ENCODE measurements at places on chromosomes 6 and 20.

DNA sequence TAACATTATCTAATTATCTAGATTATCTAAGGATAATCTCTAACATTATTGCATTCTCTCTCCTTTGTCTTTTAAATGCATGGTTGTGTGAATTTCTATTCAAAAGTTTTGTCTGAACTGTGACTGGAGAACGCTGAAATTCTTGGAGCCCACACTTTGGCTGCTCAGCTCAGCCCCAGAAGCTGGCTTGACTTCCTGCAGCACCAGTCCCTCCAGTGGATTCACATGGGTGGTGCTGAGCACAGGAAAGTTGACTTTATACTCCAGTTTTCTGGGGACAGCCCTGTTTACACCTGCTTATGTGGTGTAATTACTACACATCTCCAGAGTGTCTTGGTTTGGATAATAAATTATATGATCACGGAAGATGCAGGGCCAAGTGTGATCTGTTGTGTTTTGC lies 255.1 kb upstream of the NOX3 start:
- no peak for DNase-seq

GRCh38 chr6:74871757-74872156 lies 334.1 kb downstream of the COL12A1 start:
- no peak for DNase-seq

GRCh38 chr6:108350528-108350927 lies 55.7 kb downstream of the AFG1L start:
- DNase-seq = peak; percentile 7

- DNase-seq = no peak
These were observed 18.8 kb upstream of the EZR start for GRCh38 chr6:158837684-158838625.

GRCh38 chr20:22374678-22375590 lies 209.4 kb downstream of the FOXA2 start:
- no peak for DNase-seq

DNA sequence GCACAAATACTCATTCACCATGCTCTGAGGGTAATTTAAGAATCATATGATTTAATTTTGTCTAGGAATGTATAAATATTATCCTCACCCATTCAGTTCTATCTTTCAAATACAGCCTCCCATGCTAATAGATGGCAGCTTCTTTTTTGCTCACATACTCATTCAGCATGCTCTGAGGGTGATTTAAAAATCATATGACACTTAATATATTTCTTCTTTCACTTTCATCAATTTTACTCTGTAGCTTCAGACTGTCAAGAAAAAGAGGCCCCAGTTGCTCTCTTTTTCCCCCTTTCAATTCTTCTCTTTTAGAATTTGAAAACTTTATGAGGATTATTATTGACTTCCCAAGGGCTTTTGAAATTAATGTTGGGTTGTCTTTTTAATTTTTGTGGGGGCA lies 161.7 kb upstream of the LAMP5 start:
- DNase-seq = no peak

- no peak for DNase-seq
These were observed 32.2 kb downstream of the ARHGAP18 start for GRCh38 chr6:129677620-129678325.

GRCh38 chr6:42260972-42261371 lies 43.3 kb upstream of the MRPS10 start:
- DNase-seq = peak; percentile 40

- DNase-seq = no peak
These were observed 108.6 kb downstream of the CD83 start for GRCh38 chr6:14226051-14226660.

DNA sequence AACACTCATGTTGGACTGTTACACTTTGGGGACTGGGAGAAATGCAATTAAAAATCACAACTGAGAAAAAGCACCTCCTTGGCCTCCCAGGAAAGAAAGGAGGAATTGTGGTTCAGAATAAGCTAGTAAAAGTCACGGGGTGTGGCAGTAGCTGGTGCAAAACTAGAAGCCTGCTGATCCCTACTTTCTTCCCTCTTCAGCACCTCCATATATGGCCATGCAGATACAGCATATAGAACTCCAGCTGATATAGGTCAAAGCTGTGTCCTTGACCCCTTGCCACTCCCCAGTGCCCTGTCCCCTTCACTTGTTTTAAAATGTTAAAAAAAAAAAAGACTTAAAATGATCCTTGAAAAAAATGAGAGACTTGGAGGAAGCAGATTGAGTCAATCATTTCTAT lies 5.5 kb upstream of the FLRT3 start:
- DNase-seq = no peak

GRCh38 chr20:1920252-1920651 lies 25.0 kb downstream of the SIRPA start:
- peak; percentile 53 for DNase-seq

DNA sequence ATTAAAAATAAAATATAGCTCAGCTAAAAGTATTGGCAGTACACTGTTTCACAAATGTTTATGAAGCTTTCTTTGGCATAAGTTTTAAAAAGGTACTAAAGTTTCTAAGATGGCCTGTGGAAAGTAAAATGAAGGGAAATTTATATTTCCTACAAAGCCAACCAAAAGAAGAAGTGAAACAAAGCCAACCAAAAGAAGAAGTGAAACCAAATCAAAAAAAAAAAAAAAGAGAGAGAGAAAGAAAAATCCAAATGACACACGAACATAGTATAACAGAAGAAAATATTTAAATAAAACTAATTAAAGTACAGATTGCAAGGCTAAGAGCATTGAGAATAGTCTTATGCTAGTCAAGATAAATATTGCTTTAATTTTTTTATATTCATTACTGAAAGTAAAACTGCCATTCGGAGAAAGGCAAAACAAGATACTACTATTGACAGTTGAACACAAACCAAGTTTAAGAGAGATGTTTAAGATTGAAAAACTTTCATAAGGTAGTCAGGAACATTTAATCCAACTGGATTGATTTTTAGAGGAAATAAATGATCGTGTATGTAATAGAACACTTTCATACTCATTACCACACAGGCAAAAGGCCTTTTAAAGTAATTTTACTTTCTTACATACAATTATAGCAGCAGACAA lies 12.8 kb upstream of the KHDRBS2 start:
- no peak for DNase-seq

DNA sequence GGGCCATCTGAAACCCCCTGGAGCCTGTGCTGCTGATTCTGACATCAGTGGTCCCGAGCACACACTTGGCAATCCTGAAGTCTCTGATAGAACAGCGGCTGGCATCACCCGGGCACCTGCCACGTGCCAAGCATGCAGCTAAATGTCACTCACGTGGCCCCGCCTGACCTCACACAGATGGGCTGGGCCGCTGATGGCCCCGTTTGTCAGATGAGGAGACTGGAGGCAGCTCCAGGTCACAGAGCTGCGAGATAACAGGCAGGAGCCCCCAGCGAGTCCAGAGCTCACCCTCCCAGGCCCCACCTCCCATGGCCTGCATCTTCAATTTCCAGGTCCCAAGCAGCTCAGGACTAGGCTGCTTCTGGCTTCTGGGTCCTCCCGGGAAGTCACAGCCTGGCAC lies 67.2 kb downstream of the YTHDF1 start:
- no peak for DNase-seq

- DNase-seq = no peak
These were observed 1286.0 kb upstream of the GJE1 start for GRCh38 chr6:140846503-140847261.

DNA sequence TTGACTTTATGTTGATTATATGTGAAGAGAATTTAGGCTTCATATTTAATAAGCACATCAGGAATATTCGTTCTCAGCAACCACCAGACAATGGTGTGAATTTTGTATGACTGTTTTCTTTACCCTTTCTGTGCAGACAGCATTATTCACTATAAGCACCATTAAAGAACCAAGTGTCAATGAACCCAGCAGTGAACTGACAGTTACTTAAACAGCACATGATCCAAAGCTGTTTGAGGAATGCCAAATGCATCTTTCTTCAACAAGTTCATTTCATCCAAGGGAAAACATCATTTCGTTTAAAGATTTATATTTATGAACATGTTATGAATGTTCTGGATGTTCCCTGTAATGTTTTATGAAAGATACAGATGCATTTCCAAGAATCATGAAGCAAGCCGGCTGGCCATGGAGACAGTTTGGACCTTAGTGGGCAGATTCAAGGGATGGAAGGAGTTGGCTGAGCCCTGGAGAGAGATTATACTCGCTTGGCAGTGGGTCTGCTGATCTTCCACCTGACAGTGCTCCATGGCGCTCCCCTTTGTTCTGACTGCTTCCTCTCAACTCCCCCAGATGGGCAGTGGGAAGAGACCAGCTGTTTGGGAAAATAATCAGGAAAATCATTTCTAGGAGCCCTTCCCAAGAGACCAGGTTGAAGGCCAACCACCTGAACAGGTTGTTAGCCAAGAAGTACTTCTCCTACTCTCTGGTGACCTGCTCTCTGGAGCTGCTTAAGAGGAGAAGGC lies 326.0 kb upstream of the RSPO3 start:
- no peak for DNase-seq

- no peak for DNase-seq
These were observed 18.4 kb upstream of the PTPRK start for GRCh38 chr6:128538763-128539162.

GRCh38 chr6:37483917-37484785 lies 15.5 kb downstream of the CCDC167 start:
- DNase-seq = peak; percentile 75

- peak; percentile 67 for DNase-seq
These were observed 178.7 kb downstream of the TAF4 start for GRCh38 chr20:61886721-61887595.

DNA sequence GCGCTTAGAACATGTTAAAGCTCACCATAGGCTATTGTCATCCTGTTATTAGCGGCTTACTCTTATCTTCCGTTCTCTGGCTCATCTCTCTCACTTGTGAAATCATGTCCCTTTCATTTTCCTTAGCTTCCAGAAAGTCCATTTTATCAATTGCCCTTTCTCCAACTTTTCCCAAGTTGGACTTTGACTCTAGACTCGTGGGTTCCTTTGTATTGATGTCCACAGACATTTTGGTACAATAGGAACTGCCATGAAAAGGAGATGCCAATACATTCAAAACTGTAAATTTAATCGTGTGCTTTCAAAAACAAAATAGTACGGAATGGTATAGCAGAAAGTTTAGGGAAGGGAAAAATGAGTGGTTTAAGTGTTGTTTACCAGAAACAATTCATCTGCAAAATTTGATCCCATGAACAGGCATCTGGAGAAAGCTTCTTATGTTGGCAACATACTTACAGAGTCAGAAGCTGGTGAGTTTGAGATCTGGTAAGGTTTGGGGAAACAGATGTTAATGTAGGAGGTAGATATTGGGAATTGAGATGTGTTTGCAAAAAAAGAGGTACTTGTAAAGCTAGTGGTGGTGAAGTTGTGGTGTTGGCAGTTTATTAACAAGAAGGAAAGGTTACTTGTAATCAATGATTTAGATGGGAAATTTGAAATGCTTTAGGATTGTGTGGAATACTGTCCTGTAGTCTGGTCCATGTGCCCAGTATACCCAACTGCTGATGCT lies 10.2 kb upstream of the HIVEP1 start:
- no peak for DNase-seq

DNA sequence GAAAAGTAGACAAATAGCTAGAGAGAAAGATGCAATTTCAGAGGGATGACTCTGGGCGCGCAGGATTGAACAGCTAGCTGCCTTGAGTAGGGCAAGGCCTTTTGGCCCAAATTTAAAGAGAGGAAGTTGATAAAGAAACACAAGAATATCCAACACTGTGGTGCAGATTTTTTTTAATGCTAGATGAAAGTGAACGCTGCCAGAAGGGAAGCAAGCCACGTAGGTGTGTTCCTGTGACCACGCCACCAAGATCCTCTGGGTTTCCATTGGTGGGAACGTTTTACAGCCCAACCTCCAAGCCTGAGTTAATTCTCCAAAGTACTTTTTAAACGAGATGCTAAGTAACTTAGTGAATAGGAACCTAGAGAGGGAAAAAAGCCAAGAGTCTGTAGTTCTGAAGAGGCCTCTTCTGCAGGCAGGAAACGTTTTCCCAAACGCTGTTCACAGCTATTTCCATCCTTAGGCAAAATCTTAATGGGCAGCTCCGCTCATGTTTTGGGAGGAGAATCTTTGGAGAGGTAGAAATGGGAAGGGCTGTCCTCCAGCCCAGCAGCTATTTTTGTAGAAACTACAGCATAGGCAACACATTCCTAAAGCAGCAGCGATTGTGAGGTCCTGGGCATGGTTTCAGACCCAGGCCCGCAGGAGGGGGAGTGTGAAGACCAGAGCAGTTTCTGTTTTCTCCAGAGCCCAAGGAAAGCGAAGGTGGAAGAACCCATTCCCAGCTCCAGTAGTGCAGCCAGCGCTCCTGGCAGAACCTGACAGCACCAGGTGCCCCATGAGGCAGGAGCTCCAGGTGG lies 8.2 kb downstream of the LY86 start:
- no peak for DNase-seq

GRCh38 chr20:58942549-58942948 lies 38.5 kb upstream of the NELFCD start:
- DNase-seq = no peak

DNA sequence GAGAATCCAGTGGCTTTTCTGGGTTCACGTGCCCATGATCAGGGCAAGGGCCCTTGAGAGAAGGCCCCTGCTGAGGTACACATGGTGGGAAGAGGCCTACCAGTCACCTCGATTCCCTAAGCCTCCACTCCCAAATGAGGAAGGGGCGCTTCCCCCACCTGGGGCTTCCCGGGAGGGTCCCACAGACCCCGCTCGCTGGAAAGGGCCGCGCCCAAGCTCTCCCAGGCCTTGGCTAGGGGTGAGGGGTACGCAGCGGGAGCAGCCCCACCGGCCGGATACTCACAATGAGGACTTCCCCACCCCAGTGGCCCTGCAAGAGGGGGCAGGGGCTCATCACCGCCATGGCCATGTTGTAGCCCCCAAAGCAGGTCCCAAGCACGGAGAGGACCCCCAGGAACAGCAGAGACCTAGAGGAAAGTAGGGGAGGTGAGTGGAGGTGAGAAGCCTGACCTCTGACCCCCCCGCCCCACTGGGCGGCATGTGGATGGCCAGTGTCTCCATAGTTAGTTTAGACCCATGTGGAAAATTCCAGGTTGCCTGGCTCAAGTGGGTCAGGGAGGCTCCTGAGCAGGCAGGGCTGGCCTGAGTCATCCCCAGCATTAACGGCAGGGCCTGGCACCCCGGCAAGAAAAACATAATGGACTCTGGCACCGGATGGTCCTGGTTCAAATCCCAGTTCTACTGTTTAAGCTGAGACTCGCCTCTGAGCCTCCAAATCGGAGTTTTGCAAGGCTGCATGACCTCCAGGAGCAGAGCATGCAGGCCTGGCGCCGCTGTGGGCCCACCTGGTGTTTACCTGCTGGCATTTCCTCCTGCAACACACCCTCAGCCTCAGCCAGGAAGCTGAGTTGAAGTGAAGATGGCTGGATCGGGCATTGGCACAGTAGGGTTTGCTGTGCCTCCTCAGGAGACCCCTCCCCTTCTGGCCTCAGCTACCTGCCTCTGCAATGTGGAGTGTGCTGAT lies 6.6 kb downstream of the SLC52A3 start:
- no peak for DNase-seq

DNA sequence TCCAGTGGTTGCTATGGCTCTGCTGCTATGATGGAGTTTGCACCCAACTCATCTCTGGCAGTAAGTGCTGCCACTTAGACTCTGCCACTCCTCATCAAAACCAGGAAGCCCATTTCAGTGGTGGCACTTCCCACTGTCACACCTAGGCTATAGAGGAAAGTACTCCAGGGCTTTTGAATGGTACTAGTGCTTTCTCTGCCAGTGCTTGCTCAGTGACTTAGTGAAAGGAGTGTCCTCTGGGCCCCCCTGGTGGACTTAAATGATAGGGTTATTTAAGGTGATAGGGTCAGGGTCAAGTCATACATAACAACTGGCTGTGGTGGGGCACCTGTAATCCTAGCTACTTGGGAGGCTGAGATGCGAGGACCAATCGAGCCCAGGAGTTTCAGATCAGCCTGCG lies 22.8 kb downstream of the FITM2 start:
- DNase-seq = no peak

GRCh38 chr20:11035211-11035610 lies 361.4 kb upstream of the JAG1 start:
- no peak for DNase-seq

Measured in GM19239 (cell line).